Mesothelial cell of epicardium (in vitro differentiated cells): ENCODE measurements at places on chromosomes 11 and 22. TPM values are rescaled to one million over a fixed set of nuclear protein-coding genes. Genes with fewer than 3 reads are reported as not detected.

The HSCB gene
- total RNA-seq = 15.0 to 18.7 TPM (median 15.7 TPM) in 3 replicates

The RAB3IL1 gene
- total RNA-seq = 10.6 to 12.0 TPM (median 11.9 TPM) in 3 replicates

The MPEG1 gene
- not detected in 3 replicates for total RNA-seq

The CRYBB3 gene
- total RNA-seq = 0.27 to 0.54 TPM (median 0.31 TPM) in 3 replicates

The TOMT gene
- total RNA-seq = not detected in 3 replicates

The SLC22A8 gene
- total RNA-seq = not detected in 3 replicates

The CELSR1 gene
- 17.8 to 18.8 TPM (median 18.4 TPM) in 3 replicates for total RNA-seq

The CHRM4 gene
- total RNA-seq = 0.42 to 0.68 TPM (median 0.51 TPM) in 3 replicates

The ELFN2 gene
- total RNA-seq = 4.1 to 4.2 TPM (median 4.1 TPM) in 3 replicates

The OR51M1 gene
- not detected in 3 replicates for total RNA-seq

The OR51E2 gene
- 0.11 TPM in 1 of 3 replicates, not detected in the others for total RNA-seq
